Fibroblast of pulmonary artery (primary cell): ENCODE measurements at places on chromosomes 2 and 18.
A peak's percentile ranks its signal among the peaks of the same experiment; 100 is the strongest.

GRCh38 chr2:173830170-173830569 is 135.0 kb downstream of the SP3 start:
- DNase-seq = peak; percentile 52

DNA sequence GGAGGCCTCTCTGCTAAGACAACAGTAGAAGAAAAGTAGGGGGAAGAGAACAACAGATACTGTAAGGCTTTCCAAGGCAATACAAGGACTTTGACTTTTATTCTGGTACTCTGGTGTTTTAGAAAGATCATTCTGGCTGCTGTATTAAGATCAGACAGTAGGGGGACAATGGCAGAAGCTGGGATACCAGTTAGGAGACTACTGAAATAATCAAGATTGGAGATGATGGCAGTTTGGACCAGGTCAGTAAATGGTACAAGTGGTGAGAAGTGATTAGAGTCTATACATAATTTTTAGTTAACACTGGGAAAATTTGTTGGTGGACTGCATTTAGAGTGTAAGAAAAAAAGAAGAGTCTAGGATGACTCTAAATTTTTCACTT is 139.7 kb downstream of the ROCK1 start:
- DNase-seq = peak; percentile 55

- DNase-seq = no peak
Measured at GRCh38 chr18:26208977-26209376, 17.3 kb upstream of the TAF4B start.

- DNase-seq = no peak
Measured at GRCh38 chr2:136651456-136652010, 113.8 kb upstream of the THSD7B start.

- DNase-seq = no peak
Measured at GRCh38 chr18:65711493-65711892, 39.3 kb upstream of the CDH7 start.

DNA sequence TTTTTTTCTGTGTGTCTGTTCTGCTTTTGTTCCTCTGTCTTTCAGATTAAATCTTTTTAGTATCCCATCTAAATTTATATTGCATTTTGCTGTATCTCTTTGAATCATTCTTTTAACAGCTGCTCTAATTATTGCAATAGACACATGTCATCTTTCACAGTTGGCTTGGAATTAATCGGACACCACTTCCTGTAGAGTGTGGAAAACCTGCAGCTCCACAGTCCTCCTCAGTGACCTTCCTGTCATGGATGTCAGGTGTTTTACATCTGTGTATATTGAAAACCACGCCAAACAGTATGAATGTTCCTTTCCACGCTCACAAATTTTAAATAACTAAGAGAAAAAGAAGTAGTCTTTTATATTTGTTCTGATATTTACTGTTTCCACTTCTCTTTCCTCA is 135.3 kb downstream of the PXDN start:
- no peak for DNase-seq

GRCh38 chr18:8730080-8730827 is 24.9 kb downstream of the MTCL1 start:
- peak; percentile 97 for DNase-seq

- DNase-seq = no peak
Measured at GRCh38 chr2:166870346-166870745, 17.9 kb upstream of the XIRP2 start.

GRCh38 chr18:12791610-12792009 is 88.8 kb downstream of the PSMG2 start:
- DNase-seq = no peak

DNA sequence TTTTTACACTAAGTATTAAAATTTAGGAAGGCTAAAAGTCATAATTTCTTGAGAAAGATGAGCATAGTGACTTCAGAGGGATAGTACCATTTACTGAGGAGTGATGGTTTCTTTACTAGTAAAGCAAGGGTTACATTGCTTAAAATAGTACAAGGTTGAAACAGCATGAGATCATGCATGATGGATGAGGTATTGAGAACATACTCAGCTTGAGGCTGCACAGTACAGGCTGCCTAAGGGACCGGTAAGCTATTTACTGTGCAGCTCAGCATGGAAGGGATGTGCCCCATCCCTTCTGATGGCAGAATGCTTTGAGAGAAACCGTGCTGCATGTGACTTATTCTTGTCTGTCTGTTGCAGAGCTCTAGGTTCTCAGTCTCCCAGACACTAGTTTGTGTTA is 122.1 kb downstream of the EML6 start:
- no peak for DNase-seq

GRCh38 chr2:234271338-234271737 is 220.8 kb downstream of the SPP2 start:
- no peak for DNase-seq

- no peak for DNase-seq
Measured at GRCh38 chr2:70081221-70081620, 6.1 kb upstream of the PCBP1 start.

DNA sequence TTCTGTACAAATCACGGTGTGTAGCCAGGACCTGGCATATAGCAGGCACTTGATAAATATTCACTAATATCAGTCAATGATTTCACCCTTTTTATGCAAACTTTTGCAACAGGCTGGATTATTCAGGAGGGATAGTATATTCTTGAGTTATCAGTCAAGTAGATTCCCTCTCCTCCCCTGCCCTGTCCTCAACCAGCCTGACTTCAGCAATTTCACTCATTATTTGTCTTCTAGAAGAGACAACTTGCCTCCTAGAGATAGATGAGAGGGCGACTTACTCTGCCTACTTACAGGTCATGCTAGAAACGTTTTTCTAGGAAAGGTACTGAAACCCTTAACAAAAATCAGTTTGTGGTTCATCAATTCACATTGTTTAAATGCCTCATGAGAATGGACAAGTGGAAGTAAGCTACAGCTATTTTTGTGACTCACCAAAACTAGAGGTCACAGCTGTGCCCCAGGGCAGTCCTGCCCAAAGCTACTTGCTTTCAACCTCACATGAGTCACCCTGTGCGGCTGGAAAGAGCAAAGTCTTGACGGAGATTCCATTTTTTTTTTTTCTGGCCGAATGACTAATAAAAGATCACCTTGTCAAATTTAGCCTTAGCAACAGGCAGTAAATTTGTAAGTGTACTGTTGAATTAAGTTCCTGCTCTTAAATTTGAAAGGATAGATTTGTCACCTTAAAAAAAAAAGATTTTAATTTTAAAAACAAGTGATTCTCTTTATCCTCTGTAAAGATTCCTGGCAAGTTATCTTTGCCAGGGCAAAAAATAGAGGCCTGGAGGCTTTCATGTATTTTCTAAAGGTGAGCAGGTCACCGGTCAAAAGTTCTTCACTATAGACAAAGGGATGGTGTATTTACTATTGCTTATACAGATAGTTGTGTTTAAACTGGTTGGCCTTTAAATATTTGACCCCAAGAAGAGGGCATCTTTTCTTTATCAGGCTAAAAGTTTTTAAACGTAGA is 109.0 kb upstream of the SLC35G4 start:
- DNase-seq = peak; percentile 91

- DNase-seq = no peak
Measured at GRCh38 chr2:238853721-238854120, 5.8 kb downstream of the TWIST2 start.

DNA sequence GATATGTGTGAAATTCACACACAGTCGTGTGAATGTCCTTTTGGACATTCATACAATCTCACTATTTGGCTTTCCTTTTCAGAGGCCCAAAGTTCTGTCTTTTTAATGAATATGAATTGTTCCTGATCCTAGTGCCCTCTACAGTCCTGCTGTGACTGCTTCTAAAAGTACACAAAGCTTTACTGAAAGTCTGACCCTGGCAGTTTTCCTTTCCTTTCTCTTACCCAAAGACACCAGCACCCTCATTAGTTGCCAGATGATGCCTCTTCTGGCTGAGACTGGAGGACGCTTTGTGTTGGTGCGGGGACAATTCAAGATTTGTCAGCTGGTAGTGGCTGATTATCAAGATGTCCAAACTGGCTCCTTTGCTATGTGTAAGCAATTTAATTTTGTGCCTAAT is 81.8 kb upstream of the CDCA7 start:
- DNase-seq = no peak

DNA sequence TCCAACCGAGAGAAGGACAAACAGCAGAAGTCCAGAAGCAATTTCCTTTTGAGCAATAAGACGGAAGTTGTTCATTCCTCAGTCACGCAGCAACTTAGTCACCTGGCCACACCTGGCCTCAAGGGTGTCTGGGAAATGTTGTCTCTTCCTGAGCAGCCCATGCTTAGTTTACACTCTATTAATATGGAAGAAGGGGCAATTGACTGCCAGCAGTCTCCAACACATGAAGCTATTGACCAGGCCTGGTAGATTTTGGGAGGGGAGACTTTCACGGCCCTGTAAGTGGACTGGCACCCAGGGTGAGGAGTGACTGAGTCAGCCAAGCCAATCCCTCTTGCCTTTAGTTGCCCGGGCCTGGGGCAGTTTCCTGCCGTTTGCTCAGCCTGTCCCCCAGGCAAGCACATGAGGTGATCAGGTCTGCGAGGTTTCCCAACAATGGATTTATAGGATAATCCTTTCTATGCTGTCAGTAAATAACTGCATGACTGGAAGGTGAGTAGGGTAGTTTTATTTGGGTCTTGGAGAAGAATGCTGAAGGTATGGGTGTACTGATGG is 43.8 kb upstream of the PPP4R1 start:
- no peak for DNase-seq

DNA sequence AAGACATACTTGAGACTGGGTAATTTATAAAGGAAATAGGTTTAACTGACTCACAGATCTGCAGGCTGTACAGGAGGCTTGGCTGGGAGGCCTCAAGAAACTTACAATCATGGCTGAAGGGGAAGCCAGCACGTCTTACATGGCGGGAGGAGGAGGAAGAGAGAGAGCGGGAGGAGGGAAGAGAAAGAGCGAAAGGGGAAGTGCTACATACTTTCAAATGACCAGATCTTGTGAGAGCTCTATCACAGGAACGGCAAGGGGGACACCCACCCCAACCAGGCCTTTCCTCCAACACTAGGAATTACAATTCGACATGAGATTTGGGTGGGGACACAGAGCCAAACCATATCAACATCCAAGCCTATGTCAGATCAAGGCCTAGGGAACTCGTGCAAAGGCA is 24.2 kb downstream of the MYL12B start:
- DNase-seq = no peak

DNA sequence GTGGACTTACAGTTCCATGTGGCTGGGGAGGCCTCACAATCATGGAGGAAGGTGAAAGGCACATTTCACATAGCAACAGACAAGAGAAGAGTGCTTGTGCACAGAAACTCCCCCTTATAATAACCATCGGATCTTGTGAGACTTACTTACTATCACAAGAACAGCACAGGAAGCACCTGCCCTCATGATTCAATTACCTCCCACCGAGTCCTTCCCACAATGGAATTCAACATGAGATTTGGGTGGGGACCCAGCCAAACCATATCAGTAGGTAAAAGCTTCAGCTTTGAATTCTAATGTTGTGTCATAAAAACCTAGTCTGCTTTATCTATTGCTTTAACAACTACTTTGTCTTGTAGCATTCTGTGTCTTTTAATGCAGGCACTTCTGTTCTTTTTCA is 140.4 kb upstream of the PIK3C3 start:
- DNase-seq = no peak

- peak; percentile 95 for DNase-seq
Measured at GRCh38 chr2:40434731-40435271, 17.1 kb downstream of the SLC8A1 start.

GRCh38 chr2:200226451-200227426 is 79.8 kb upstream of the SPATS2L start:
- no peak for DNase-seq

GRCh38 chr2:200782251-200782650 is 29.5 kb upstream of the BZW1 start:
- DNase-seq = peak; percentile 27

- DNase-seq = no peak
Measured at GRCh38 chr18:6784046-6784445, 54.5 kb downstream of the ARHGAP28 start.

- no peak for DNase-seq
Measured at GRCh38 chr2:15471606-15472005, 89.5 kb downstream of the NBAS start.

- DNase-seq = no peak
Measured at GRCh38 chr2:3147651-3148530, 229.7 kb downstream of the EIPR1 start.

- no peak for DNase-seq
Measured at GRCh38 chr18:21669736-21670285, 34.8 kb downstream of the ABHD3 start.

DNA sequence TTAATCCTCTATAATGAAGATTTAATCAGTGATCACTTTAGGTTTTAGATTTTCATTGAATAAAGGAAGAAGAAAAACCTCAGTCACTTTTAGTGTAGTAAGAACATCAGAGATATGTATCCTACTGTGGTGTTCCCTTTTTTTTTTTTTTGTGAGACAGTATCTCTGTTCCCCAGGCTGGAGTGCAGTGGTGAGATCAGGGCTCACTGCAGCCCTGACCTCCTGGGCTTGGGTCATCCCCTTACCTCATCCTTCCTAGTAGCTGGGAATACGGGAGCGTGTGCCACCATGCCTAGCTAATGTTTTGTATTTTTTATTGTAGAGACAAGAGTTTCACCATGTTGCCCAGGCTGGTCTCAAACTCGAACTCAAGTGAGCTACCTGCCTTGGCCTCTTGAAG is 5.1 kb downstream of the SLC39A10 start:
- no peak for DNase-seq

- no peak for DNase-seq
Measured at GRCh38 chr2:164622338-164623106, 1.2 kb upstream of the GRB14 start.

GRCh38 chr2:152050915-152051314 is 47.9 kb downstream of the CACNB4 start:
- DNase-seq = no peak

GRCh38 chr18:55506074-55506473 is 81.9 kb downstream of the TCF4 start:
- DNase-seq = no peak

GRCh38 chr2:120589771-120590608 is 145.7 kb upstream of the GLI2 start:
- DNase-seq = peak; percentile 100

- DNase-seq = no peak
Measured at GRCh38 chr2:169080250-169081069, 11.1 kb downstream of the DHRS9 start.

DNA sequence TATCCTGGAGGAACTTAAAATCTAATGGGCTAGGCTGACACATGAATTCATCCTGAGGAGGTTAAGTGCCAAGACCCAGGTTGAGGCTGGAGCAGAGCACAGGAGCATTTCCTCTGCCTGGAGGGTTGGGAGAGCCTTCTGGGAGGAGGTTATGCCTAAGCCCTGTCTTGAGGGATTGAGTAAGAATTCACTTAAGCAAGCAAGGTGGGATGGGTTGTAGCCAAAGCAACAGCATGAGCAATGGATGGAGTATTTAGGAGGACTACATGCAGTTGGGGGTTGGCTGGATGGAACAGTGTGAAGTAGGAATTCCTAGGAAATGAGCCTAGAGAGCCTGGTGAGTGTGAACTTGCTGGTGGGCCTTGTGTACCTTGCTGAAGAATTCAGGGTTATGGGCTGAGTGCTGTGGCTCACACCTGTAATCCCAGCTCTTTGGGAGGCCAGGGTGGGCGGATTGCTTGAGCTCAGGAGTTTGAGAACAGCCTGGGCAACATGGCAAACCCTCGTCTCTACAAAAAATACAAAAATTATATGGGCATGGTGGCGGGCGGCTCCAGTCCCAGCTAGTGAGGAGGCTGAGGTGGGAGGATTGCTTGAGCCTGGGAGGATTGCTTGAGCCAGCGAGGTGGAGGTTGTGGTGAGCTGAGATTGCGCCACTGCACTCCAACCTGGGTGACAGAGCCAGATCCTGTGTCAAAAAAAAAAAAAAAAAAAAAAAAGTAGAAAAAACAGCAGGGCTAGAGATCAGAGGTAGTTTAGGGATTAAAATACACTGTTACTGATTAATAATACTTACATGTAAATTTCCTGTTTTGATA is 22.2 kb downstream of the TANC1 start:
- DNase-seq = peak; percentile 93

GRCh38 chr2:98454500-98455235 is 10.0 kb downstream of the INPP4A start:
- peak; percentile 30 for DNase-seq
